ENCODE measurements at places on chromosomes 7 and 10.

GRCh38 chr10:639751-640672, 49.5 kb downstream of the DIP2C start:
- no peak for DNase-seq

DNA sequence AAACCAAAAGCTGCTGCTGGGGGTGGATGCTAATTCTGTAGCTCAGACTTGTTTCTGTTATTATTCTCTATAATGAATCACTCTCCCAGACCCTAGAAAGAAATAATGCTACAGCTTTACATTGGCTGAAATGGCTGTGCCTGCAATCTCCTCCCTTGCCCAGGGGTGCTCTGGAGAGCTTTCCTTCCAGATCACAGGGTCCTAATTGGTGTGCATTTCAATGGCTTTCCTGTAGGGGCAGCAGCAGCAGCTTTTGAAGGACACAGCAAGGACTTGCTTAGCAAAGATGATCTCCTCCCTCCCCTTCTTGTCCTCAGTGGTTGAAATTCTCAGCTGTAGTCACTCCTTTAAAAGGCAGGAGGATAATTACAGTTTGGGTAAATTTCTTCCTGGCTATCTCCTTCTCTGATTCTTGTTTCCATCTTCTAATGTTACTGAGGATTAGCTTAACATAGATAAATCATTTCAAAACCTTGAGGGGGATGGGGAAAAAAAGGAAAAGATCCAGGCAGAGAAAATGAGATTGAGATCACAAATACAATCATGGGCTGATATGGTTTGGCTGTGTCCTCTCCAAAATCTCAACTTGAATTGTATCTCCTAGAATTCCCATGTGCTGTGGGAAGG, 120.2 kb upstream of the CTTNBP2 start:
- no peak for DNase-seq

GRCh38 chr10:64191286-64191685, 670.1 kb downstream of the REEP3 start:
- DNase-seq, result no peak

GRCh38 chr7:151008143-151008510, 16.2 kb downstream of the ATG9B start:
- DNase-seq, result no peak

DNA sequence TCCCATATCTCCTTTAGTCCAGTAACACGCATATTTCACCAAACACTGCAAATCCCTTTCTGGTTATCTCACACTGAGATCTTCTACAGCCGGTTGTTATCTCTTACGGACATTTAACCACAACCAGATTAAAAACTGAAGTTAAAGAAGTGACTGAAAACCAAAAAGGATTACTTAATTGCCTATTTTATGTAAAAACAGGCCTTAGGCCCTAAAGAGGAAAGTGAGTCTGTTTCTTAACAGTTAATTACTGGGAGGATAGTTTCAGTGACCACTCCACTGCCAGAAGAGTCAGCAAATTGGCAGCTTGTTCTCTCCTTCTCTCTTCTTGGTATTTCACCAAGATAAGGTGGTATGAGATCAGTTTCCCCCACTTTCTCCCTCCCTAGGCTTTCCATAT, 161.9 kb upstream of the MEOX2 start:
- DNase-seq, result no peak

DNA sequence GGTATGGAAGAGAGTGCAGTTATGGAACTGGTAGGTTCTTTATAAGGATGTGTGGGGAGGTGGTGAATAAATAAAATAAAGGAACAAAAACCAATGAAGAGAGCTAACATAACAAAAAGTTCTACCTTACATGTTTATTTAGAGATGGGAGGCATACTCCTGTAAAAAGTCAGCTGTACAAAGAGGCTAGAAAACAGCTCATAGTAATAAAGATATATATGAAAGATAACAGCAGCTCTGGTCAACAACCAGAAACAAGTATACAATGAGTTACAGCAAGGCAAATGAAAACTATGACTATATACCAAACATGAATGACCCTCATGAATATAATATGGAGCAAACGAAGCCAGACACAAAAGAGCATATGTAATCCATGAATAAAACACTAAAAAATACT, 62.0 kb downstream of the FAM13C start:
- DNase-seq, result no peak

DNA sequence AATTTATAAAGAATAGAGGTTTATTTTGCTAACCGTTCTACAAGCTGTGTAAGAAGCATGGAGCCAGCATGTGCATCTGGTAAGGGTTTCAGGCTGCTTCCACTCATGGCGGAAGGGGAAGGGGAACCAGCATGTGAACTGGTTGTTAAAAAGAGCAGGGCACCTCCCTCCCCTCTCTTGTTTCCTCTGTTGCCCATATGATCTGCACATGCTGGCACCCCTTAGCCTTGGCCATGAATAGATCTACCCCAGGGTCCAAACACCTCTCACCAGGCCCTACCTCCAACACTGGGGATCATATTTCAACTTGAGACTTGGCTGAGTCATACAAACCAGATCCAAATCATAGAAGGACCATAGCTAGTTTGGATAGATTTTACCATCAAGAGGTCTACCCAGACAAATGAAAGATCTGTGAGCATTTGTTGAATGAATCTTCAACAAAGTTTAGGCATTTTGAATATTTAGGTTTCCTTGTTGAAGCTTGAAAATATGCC, 36.0 kb upstream of the NRP1 start:
- DNase-seq, result no peak

- no peak for DNase-seq
These were observed 519.1 kb downstream of the NRG3 start for GRCh38 chr10:82394122-82394521.

GRCh38 chr10:131355881-131356280, 44.4 kb upstream of the TCERG1L start:
- no peak for DNase-seq

- no peak for DNase-seq
These were observed 167.7 kb upstream of the CCDC6 start for GRCh38 chr10:60073781-60074656.

GRCh38 chr7:18290223-18290622, 205.3 kb upstream of the HDAC9 start:
- no peak for DNase-seq

DNA sequence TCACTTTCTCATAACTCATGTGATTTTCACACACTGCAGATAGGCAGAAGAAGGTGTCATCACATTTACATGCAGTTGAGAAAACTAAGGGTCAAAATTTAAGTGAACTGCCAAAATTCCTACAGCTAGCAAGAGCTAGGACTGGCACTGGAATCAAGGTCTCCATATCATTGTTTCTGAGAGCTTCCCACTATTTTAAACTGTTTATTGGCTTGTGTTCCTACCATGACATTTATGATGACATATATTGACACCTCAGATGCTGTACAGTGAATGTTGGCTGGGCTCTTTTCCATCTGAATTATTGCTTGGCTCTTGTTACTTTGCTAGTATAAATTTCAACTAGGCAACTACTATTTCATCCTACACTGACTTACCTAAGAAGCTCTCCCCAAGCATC, 2.0 kb downstream of the THSD7A start:
- DNase-seq, result no peak

DNA sequence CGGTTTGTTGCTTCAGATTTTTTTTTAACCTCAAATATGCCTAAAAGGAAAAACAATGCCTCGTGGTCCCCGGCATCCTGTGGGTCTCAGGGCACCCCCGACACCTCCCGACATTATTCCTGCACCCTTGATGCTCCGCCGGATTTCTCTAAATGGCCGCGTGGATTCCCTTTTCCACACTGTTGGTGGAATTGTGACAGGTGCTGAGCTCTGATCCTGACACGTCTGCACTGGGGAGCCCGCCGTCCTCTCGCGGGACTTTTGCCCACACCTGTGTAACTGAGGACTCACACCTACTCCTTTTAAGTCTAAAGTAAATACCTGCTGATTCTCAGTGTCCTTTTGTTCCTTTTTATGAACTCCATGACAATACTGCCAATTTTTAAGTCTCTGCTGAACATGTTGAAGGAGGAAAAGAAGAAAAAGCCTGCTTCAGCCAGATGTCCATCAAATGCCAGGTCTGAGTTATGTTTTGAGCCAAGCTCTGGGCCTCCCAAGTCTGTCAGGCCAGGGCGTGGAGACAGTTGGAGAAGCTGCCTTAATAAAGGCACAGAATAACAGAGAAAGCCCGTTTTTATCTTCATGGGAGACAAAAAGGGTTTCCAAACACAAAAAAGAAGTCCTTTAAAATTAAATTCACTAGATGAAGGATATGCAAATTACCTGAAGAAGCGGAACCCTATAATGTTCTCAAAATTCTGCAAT, 568.2 kb downstream of the DNAJB6 start:
- DNase-seq, result no peak

DNA sequence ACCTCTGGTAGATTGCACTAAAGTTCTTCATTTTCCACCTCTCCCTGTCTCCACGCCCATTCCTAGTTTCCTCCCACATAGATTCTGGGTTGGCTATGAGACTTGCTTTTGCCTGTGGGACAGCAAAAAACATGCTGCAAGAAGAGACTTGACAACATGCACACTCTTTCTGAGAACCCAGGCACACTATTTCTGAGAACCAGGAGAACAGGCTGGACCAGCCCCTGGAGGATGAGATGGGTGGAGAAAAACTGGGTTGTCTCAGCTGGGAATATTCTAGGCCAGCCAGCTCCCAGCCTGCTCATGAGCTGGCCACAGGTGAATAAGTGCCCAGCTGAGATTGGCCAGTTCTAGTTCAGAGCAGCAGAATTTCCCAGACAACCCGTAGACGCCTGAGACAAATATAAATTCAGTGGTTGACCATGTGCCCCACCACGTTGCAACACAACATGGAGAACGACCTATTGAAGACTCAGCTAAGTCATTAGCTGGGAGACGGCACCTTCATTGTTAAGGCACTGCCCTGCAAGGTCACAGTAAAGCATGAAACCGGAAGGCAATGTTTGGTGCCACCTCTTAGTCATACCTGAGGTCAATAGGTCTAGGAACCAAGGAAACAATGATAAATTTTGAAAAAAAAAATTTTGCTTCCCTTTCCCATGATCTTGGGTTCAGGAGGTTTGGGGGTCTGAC, 92.7 kb upstream of the AKR1E2 start:
- no peak for DNase-seq

- DNase-seq, result no peak
These were observed 37.2 kb upstream of the ZNF107 start for GRCh38 chr7:64628721-64629120.

DNA sequence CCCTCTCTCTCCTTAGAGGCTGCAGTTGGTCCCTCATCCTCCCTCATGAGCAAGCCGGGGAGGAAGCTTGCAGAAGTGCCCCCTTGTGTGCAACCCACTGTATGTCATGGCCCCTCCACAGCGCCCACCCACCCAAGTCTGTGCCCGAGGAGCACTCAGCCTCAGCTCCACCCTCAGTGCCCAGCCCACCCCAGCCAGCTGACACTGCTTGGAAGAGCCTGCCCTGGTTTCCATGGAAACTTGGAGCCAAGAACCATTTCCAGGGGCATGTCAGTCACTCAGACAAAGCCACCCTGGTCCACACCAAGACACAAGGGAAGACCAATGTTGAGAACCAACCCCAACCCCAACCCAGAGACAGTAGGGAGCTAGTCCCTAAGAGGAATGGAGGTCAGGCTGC, 79.5 kb downstream of the PAX2 start:
- DNase-seq, result no peak

- DNase-seq, result no peak
These were observed 14.2 kb upstream of the PRKAR1B start for GRCh38 chr7:741191-741671.

- DNase-seq, result no peak
These were observed 38.1 kb upstream of the CDHR3 start for GRCh38 chr7:105924945-105925344.

DNA sequence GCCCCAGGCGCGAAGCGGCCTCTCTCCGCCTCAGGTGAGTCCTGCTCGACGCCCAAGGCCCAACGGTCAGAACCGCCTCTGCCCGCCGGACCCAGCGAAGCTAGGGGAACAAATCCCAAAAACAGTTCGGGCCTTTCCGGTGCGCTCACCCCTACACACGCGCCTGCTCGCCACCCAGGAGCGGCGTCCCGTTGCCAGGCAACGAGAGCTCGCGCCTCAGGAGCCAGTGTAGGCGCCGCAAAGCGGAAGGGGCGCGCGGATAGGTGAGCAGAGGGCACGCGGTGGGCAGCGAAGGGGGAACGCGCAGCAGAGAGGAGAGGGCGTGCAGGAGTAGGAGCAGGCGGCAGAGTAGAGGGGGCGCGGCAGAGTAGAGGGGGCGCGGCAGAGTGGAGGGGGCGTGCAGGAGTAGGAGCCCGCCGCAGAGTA, at the start of the genes DYDC1 and DYDC2:
TSS of gene DYDC1 (minus strand) at position 193 of the 426 bp plus-strand sequence. CDS start 4,154 bp downstream, outside the sequence.
TSS of gene DYDC2 (plus strand) at position 219 of the 426 bp plus-strand sequence. CDS start 5,663 bp downstream, outside the sequence.
- DNase-seq, result no peak

GRCh38 chr7:42739638-42740037, 172.2 kb downstream of the C7orf25 start:
- no peak for DNase-seq

- no peak for DNase-seq
These were observed 17.5 kb downstream of the HYCC1 start for GRCh38 chr7:22996470-22996869.

- no peak for DNase-seq
These were observed 50.9 kb upstream of the ANTXRL start for GRCh38 chr10:46235705-46236545.

DNA sequence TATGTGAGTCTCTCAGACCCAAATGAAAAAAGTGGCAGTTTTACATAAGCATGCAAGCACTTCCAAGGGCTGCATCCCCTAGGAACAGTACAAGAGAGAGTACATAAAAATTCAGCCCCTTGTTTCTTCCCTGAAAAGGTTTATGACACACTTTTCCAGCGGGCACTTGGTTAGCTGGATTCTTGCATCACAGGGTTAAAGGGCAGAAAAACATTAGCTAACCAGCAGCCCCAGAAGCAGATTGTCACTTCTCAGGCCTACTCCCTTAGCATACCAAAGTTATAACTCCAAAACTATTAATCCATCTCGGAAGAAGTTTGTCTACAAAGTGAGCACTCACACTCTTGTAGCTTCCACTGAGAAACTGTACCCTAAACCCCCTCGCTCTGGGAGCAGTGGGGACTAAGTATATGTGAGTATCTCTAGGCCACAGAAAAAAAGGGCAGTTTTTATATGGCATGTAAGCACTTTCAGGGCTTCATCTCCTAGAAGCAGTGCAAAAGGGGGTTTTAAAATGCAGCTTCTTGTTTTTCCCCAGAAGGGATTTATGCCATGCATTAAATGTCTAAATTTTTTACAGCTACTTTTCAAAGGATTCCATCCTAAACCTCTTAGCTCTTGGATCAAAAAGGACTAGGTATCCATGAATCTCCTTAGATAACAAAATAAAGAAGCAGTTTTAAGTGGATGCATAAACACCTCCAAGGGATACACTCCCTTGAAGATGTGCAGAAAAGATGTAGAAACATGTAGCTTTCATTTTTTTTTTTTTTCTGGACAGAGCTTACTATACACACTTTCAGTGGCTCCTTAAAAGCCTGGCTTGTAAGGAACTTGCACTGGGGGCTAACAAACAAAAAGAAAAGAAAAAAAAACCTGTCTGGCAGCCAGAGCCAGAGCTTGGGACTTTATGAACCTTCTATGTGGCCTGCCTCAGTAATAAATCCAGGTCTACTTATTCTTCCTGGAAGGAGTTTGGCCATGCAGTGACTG, 956.7 kb downstream of the CCSER2 start:
- DNase-seq, result no peak

DNA sequence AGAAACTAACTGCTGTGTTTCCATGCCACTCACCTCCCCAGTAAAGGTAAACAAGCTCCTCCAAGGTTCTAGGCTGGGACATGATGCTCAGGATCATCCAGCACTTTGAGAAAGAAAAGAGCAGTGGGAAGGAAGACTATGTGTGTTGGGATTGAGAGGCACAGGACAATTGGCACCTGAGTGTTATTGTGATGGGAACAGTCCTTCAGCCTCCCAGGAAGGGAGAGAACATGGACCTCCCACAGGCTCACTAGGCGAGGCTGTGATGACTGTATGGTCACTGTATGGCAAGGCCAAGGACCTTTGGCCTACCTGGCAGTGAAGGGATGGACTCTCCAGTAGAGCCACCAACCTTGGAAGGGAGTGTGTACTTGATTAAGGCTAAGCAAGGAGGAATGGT, 123.2 kb upstream of the UNC5B start:
- no peak for DNase-seq

All from esophagus squamous epithelium (tissue), 5 donors.